ENCODE measurements at places on chromosomes 4 and X.

- DNase-seq: no peak
Measured at GRCh38 chr4:184503869-184504300, 29.5 kb upstream of the IRF2 start.

- no peak for DNase-seq
Measured at GRCh38 chrX:47674776-47675175, 15.8 kb upstream of the UXT start.

DNA sequence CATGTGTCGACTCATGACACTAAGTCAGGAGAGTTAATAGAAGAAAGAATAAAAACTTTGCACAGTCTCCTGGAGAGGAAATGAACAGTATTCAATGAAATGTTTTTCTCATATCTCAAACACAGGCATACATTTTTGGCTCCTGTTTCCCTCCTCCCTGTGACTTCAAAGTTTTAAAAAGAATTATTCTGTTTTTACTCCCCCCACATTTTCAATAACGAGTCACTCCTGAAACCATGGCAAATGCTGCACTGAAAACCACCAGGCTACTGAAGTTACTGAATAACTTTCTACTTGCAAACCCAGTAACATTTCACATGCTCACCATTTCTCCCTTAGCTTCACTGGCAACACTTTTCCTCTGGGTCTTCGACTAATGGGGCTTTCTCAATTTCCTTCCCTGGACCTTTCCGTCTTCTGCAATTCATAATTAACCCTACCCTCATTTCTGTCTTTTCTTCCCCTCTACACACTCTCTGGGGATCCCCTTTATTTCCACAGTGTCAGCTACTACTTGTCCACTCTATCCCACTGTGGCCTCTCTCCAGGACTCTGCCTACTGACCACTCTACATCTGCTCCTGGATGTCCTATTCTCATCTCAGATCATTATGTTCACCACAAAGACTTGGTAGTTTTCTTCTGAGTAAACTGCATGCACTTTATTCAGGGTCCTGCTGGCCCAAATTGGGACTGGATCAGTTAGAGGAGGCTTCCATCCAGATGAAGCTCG lies 225.8 kb upstream of the ETNPPL start:
- no peak for DNase-seq

DNA sequence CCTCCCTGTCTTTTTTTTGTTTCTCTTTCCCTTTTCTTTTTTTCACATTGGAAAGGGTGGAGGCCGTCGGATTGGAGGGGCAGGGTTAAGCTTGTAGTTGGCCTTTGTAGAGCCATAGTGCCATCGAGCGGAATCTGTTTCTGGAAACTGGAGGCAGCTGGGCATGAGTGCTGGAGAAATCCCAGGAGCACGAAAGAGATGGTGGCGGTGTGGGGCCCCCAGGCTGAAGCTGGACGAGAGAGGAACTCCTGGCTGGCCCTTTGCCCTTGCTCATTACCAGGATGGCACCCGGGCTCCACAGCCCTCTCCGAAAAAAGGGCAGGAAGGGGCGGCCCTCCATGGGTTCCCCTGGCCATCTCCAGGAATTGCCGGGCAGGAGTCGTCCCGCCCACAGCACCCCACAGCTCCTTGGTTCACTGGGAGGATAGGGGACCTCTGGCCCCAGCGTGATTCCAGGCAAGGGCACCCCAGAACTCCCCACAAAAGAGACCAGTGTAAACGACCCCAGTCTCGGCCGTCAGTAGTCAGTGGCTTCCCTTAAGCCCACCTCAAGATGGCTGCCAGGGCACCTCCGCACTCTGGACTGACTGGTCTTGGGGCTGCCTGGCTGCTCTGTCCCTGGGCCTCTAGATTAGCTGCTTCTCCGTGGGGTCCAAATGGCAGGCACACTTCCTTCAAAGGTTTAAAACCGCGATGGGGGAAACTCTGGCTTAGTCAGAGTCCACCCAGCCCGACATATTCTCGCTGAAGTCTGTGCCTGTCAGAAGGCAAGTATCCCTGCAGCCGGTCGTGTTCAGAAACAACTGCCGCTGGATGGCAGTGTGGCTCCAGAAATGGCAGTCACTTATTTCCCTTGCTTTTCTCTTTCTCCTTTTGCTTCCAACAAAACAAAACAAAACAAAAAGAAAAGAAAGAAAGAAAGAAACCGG lies 74.1 kb downstream of the NBDY start:
- DNase-seq: peak; percentile 44

DNA sequence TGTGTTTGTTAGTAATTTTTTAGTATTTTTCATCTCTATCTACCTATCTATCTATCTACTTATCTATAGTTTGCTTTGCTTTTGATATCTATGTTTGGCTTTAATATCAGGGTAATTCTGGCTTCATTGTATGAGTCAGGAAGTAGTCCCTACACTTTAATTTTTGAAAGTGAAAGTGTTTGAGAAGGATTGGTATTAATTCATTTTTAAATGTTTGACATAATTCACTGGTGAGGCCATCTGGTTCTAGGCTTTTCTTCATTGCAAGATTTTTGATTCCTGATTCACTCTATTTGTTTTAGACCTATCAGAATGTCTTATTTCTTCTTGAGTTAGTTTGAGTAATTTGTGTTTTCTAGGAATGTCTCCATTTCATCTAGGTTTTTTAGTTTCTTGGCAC lies 20.2 kb upstream of the TCP11X2 start:
- DNase-seq: no peak

- DNase-seq: no peak
Measured at GRCh38 chr4:108612365-108612764, 8.0 kb upstream of the RPL34 start.

DNA sequence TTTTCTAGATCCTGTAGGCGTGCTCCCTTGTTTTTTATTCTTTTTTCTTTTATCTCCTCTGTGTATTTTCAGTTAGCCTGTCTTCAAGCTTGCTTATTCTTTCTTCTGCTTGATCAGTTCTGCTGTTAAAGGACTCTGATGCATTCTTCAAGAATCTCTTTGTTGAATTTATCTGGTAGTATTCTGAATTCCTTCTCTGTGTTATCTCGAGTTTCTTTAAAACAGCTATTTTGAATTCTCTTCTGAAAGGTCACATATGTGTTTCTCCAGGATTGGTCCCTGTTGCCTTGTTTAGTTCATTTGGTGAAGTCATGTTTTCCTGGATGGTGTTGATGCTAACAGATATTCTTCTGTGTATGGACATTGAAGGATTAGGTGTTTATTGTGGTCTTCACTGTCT lies 15.3 kb downstream of the RAB33B start:
- DNase-seq: no peak

Data from stimulated activated CD8-positive, alpha-beta memory T cell treated with anti-CD3 and anti-CD28 coated beads, Interleukin-4, amount 100 ng/mL, for 1 hour (primary cell).